BJ (cell line): ENCODE measurements at places on chromosomes 7 and 10.

GRCh38 chr7:35734001-35734483 is 39.1 kb upstream of the HERPUD2 start:
- DNase-seq = no peak

GRCh38 chr10:21090609-21091082 is 193.5 kb upstream of the NEBL start:
- DNase-seq = no peak

DNA sequence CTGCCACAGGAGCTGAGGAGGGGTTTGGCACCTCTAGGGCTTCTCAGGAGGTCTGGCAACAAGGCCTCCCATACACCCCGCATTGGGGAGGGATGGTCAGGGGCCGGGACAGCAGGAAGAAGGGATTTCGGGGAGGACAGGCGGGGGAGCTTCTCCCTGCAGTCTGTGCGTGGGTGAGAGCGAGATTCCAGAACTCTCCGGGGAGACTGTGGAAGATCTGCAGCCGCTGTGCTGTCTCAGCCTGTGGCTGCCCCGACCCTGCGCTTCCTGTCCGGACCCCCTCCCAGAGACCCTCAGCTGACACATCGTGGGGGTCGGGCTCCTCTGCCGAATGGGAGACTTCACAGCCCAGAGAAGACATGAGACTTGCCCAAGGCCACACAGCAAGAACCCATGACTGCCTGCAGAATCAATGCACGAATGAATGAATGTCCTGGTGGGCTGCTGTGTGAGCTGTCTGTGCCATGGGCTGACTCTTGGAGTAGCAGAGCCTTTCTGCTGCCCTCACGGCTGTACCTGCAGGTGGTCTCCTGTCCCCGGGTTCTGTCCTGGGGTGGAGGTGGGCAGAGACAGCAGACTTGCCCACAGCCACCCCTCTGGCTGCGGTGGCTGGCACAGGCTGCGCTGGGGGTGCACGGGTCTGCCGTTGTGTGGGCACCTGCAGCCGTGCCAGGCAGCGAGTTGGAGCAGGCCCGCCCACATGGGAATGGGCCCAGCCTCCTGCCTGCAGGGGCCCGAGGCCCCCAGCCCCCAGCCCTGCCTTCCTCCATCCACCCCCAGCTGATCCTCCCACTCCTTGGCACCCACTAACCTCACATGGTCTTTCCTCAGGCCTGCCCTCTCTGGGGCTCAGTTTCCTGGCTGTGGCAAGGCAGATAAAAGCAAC is 16.3 kb upstream of the LFNG start:
- DNase-seq = no peak

DNA sequence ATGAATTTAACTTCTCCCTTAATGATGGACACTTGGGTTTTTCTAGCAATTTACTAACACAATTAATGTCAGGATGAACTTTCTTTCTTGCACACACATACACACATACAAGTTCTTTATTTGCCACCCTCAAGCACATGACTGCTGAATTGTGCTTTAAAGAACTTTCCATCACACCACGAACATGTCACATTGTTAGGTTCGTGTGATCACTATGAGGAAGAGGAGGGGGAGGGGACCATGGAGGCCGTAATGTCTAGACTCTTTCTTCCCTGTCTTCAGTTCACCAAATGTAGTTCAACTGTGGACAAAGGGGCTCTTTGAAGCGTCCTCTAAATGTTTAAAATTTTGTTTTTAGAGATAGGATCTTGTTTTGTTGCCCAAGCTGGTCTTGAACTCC is 31.0 kb downstream of the NUP42 start:
- DNase-seq = no peak
